Right forelimb (tissue), 1 donor: ENCODE measurements at places on chromosomes 1 and 21.

- DNase-seq = no peak
These were observed 605.8 kb upstream of the ADAMTS5 start for GRCh38 chr21:27572696-27573095.

GRCh38 chr1:156591181-156591431 lies 470 bp upstream of the NAXE start:
- no peak for DNase-seq

GRCh38 chr1:16116002-16116401 lies 39.9 kb downstream of the EPHA2 start:
- no peak for DNase-seq

DNA sequence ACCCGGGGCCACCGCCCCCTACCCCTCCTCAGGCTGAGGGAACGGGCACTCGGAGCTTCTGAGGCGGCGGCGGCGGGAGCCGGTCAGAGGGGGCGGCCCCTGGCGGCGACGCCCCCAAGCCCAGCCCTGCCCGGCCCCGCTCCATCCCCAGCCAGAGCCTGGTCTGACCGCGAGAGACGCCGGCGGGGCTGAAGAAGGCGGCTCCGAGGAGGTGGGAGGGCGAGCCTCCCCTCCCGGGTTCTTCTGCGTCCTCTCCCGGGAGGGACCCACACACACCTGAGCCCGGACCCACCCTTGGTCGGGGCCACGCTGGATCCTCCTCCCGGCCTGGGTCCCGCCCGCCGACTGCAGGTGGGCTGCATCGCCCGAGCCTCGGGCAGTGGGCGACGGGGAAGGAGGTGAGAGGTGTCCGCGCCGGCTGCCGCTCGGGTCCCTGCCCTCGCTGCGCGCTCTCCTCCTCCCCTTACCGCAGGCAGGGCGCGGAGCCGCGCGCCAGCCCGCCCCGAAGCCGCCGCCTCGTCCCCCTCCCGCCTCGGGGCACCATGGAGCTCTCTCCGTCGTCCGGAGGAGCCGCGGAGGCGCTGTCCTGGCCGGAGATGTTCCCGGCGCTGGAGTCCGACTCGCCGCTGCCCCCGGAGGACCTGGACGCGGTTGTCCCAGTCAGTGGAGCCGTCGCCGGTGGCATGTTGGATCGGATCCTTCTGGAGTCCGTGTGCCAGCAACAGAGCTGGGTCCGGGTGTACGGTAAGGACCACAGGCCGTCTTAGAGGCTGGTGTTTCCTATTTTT lies at the start of gene RASAL2:
Gene RASAL2 (plus strand): TSS at position 154 of the 788 bp plus-strand sequence. CDS start 389 bp downstream, at position 543.
- DNase-seq = peak; percentile 81

DNA sequence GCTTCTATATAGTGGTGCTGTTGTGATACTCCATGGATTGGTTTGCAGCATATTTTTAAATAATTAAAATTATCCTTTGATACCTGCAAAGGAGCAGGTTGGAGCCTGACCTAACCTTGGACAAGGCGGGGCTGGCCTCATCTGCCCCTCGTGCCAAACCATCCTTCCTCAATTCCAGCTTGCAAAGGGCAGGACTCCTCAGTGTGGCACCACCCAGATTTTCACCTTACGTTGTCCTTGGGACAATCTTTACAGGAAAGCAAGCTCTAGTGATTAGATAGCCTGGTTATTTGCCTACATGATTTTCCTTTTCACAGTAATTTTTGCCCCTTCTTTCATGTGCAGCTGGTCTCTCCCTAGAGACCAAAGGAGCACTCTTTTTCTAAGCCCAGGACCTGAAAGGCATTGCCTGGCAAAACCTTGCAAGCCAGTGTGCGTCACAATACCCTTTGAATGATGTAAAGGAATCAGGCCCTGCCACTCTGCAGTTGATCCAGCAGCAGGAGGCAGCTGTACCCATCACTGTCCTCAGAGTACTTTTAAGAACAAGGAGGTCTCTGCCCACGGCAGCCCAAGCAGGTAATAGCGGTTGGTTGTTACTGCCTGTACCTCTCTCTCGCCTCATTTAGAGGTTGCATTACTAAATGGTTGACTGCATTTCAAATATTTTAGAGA lies 99.4 kb downstream of the ADSS2 start:
- DNase-seq = no peak

GRCh38 chr1:78519446-78519845 lies 28.7 kb downstream of the PTGFR start:
- no peak for DNase-seq

DNA sequence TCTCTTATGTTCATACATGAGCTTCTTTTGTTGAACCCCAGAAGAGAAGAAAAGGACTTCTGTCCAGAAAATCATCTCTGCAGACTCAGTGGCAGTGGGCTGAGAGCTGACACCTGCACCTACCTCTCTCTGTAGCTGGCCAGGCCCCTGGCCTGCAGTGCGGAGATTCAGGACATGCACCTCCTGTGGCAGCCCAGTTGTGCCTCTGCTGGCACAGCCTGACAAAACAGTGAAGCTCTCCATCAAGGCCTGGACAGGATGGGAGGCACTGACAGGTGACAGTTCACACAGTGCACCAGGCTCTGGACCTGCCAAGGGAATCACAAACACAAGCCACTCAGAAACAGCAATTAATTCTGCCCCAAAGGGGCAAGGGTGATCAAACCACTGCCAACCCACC lies 88.8 kb downstream of the TGFBR3 start:
- DNase-seq = no peak

DNA sequence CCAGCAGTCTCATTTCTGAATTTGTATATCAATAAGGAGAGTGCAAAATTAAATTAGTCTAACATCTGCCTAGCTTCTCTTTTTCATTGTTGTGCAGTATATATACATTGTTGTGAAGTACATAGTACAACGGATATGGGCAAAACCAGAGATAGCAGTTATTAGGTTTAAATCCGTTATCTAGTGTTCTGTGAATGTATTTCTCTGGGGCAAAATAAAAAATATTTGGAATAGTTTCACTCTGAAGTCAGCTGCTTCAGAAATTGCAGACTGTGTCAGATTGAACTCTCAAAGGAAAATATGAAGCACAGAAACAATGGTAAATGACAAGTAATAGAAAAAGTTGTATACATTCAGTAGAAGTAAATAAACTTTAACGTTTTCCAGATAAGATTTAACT lies 836.5 kb upstream of the CXADR start:
- DNase-seq = no peak

GRCh38 chr1:25219661-25220251 lies 12.5 kb downstream of the SYF2 start:
- DNase-seq = no peak

GRCh38 chr1:9269078-9269501 lies 23.6 kb upstream of the SPSB1 start:
- DNase-seq = no peak

DNA sequence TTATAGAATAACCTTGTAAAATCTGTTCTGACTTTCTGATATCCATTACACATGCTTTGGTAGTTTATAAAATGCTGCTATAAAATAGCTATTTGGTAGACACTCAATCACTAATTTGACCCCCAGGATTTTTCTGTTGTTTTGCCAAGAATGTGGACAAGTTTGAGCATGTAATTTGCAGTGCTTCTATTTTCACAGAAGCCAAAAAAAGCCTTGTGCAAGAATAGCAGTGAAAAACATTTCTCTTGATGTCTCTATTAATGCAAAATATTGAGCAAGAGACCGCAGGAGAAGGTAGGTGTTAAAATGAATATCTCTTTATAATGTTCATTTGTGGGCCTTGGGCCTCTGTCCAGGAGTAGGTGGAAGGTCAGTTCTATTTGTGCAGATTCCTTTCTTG lies 22.5 kb downstream of the MAP3K7CL start:
- DNase-seq = no peak

- DNase-seq = no peak
These were observed 25.2 kb upstream of the DYRK1A start for GRCh38 chr21:37341254-37341960.

DNA sequence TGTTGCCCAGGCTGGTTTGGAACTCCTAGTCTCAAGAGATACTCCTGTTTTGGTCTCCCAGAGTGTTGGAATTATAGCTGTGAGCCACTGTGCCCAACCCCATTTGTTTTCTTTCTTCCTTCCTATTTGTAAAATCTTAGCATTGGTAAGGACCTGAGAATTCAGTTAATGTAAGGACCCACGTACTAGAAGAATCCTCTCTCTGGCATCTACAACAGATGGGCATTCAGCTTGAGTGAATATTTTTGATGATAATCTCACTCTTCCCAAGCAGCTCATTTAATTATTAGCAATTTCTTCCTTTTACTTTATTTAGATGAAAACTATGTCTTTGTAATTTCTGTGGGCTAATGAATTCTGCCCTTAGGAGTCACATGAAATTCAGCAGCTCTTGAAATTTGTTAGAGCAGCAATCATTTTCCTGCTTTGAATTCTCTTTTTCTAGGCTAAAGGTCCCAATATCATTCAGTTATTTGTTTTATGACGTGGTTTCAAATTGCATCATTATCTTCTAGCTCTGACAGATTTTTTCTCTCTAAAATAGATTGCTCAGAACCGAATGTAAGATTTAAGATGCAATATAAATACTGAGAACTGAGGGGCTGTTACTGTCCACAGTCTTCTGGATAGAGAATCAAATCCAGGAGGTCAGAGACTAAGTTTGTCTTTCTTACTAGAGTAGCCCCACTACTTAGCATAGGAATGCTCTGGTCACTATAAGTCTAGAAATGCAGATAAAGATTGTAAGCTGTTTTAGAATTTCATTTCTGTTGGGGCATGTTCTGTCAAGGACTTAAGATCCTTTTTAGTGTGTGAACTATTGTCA lies 59.4 kb downstream of the EPB41 start:
- no peak for DNase-seq

GRCh38 chr1:39876144-39876543 lies 7.2 kb downstream of the TRIT1 start:
- DNase-seq = no peak

DNA sequence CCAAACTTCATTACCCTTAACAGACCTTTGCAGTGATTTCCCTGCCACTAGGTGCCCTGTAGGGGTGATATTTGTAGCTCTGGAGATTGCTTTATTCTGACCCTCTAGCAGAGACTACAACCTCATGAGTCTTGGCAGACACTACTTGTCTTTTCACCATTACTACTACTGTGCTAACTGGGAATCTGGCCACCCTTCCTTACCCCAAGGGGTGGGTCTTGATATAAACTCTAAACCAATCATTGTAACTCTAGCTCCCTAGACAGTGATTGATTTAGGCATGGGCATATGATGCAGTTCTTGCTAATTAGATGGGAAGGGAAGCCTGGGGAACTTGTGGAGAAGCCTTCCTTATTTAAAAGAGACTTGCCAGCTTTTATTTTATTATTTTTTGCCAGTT lies 3.9 kb downstream of the KPNA6 start:
- DNase-seq = no peak

DNA sequence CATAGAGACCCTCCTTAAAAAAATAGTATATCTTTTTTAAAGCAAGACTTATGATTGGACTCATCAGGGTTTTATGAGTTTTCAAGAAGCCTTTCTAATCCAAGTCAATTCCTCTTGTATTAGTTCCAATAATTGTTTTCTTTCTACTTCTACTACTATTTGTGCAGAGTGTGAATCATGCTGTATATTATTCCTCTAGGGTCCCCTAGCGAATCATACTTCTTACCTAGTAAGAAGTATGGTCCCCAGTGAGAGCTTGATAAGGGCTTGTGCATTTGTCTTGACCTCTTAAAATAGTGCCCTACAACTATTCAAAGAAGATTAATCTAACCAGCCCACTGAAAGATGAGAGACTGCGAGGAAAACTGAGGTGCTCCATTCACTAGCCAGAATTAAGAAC lies 715.7 kb upstream of the ZP4 start:
- DNase-seq = no peak

- no peak for DNase-seq
These were observed 56.7 kb downstream of the RASAL2 start for GRCh38 chr1:178150610-178151009.

DNA sequence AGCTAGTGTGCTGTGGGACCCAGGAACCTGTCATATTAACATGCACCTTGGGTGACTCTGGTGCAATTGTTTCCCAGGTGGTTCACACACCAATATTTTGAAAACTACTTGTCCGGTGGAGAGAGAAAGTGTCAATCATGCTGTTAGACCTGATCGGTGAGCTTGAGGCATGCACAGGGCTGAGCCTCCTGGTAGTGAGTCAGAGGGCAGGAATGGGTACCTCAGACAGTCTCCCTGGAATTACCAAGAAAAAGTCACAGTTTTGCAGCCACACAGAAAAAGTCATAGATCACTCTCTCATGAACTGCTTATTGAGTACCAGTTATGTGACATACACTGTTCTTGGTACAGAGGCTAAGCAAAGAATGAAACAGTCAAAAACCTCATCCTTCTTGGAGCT lies 140.1 kb upstream of the NFIA start:
- no peak for DNase-seq

GRCh38 chr1:65793359-65793732 lies 651 bp downstream of the PDE4B start:
- DNase-seq = no peak

GRCh38 chr1:109266965-109267364 lies 16.0 kb downstream of the PSRC1 start:
- no peak for DNase-seq

DNA sequence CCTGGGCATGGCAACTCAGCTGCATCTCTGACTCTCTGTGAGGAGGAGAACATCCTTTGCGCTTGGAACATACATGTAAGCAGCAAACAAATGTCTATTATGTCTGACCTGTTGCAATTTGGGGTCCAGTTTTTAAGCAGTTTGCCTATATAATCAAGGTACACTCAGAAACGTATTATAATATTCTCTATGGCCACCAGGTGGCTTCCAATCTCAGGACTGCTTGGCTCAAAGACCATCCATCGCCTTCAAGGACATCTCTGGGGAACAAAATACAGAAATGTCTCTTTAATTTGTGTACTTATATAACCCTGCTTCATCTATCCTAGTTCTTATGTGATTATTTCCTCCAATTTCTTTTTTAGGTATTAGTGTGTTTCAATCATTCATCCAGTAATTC lies 227.2 kb downstream of the OLFM3 start:
- DNase-seq = no peak

DNA sequence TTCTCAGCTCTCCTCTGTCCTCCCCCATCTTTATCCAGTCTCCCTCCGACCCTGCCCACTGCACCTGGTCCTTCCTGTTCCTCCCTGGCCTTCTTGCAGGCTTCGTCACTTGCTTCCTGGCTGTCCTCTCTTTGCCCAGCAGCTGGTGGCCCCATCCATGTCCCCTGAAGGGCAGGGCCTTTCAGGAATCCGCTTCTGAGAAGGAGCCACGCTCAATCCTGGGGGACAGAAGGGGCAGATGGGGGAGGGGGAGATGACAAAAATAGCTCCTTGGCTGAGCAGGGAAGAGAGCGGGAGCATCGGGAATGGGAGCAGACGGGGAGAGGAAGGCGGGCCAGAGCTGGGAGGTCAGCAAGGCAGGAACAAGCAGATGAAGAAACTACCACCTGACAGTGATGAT lies 40.7 kb downstream of the SLC30A1 start:
- no peak for DNase-seq

- DNase-seq = peak; percentile 94
These were observed 8.0 kb upstream of the NAV1 start for GRCh38 chr1:201530741-201531531.
